ENCODE measurements at places on chromosomes 3 and 15. TPM values are rescaled to one million over a fixed set of nuclear protein-coding genes. Genes with fewer than 3 reads are reported as not detected.
A peak's percentile ranks its signal among the peaks of the same experiment; 100 is the strongest.

- no peaks in the 10 kb centered on the region for H3K36me3 ChIP-seq
- no peaks in the 10 kb centered on the region for H3K4me1 ChIP-seq
- no peak overlapping the region for H3K27ac ChIP-seq
- no peaks in the 10 kb centered on the region for H3K27me3 ChIP-seq
- H3K4me3 ChIP-seq, result no peak overlapping the region
These were observed 31.6 kb downstream of the SLC24A1 start for GRCh38 chr15:65653341-65653740.

Gene HDC
- total RNA-seq, result 0.14 TPM

Gene LEKR1
- 4.2 TPM for total RNA-seq

DNA sequence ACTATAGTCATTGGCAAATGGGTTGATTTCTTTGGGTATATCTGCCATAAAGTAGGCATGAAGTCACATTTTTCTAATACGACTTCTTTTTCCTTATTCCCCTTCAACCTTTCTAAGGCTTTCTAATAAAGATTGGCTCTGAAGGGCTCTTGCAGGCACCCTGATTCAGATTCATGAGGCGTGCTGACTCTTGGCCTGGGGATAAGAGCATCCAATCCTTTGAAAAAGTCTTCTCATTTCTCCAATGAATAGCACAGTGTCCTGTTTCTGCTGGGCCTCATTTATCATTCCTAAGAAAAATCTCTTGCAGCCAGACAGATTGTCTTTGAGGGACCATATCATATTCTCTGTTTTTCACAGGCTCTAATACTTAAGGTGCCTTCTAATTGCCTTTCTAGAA is 32.3 kb upstream of the BNIP2 start:
- no peak overlapping the region for H3K4me3 ChIP-seq
- H3K27ac ChIP-seq, result no peak overlapping the region
- H3K36me3 ChIP-seq, result no peaks in the 10 kb centered on the region
- H3K4me1 ChIP-seq, result peaks cover 19% of the 10 kb centered on the region

GRCh38 chr15:37106490-37107001 is 6.2 kb upstream of the MEIS2 start:
- DNase-seq, result no peak
- H3K4me1 ChIP-seq, result peaks cover 60% of the 10 kb centered on the region
- H3K4me3 ChIP-seq, result peak overlapping the region; percentile 99
- H3K27ac ChIP-seq, result peak overlapping the region; percentile 99
- peaks cover 7% of the 10 kb centered on the region for H3K36me3 ChIP-seq

GRCh38 chr3:102791641-102792589 is 357.1 kb downstream of the ZPLD1 start:
- no peak overlapping the region for H3K4me3 ChIP-seq
- H3K36me3 ChIP-seq, result no peaks in the 10 kb centered on the region
- no peaks in the 10 kb centered on the region for H3K27me3 ChIP-seq
- no peak for DNase-seq
- H3K4me1 ChIP-seq, result peaks cover 8% of the 10 kb centered on the region

- DNase-seq, result no peak
- H3K27me3 ChIP-seq, result no peaks in the 10 kb centered on the region
- no peaks in the 10 kb centered on the region for H3K4me1 ChIP-seq
- no peaks in the 10 kb centered on the region for H3K36me3 ChIP-seq
- H3K27ac ChIP-seq, result no peak overlapping the region
These were observed 46.3 kb upstream of the ACKR4 start for GRCh38 chr3:132550579-132551305.

DNA sequence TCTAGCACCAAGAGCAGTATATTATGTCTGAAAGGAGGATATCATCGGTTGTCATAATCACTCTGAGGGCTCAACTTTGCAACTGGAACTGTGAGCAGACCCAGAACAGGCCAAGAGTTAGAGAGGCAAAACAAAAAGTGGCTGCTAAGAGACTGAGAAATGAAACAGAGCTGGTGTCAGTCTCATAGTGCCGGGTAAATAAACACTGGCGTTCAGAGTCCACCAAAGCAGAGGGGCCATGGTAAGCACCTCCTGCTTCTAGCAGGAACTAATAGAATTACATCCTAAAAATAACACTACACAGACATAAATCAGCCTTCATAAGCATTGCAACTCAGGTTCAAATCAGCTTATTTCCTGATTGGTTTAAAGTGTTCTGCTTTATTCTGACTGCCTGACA is 10.3 kb upstream of the IL12A start:
- no peaks in the 10 kb centered on the region for H3K27me3 ChIP-seq
- no peak overlapping the region for H3K4me3 ChIP-seq
- H3K27ac ChIP-seq, result peak overlapping the region; percentile 5
- H3K36me3 ChIP-seq, result no peaks in the 10 kb centered on the region
- no peaks in the 10 kb centered on the region for H3K4me1 ChIP-seq
- DNase-seq, result no peak

Data from type B pancreatic cell (in vitro differentiated cells).